Stimulated activated CD8-positive, alpha-beta memory T cell treated with anti-CD3 and anti-CD28 coated beads, Interleukin-15, amount 100 ng/mL, for 4 hours (primary cell): ENCODE measurements at places on chromosomes 6 and 20.

DNA sequence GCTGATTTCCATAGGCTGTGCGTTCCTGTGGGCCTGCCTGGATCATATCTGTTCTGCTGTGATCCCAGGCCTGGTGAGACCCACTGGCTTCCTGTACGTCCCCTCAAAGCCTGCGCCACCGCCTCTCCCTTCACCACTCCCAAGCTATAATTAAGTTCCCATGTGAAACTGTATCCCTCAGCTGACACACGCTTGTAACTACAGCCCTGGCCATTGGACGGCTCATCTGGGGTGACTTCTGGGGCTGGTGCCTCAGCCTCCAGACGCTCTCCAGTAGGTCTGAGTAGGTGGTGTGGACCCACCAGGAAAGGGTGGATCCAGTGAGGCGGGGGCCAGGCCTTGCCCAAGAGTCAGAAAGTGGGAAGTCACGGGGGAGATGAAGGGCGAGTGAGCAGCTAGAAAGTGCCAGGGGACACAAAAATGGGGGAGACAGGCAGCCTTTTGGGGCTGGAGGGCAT is 21.0 kb downstream of the PPARD start:
- DNase-seq = no peak

GRCh38 chr6:2818593-2818992 is 23.1 kb downstream of the SERPINB1 start:
- DNase-seq = no peak

- DNase-seq = no peak
Measured at GRCh38 chr6:139927236-139927635, 552.8 kb upstream of the CITED2 start.

GRCh38 chr6:136350914-136351313 is 61.3 kb upstream of the BCLAF1 start:
- DNase-seq = no peak

GRCh38 chr6:27608916-27609883 is 136.3 kb upstream of the ZNF184 start:
- no peak for DNase-seq

DNA sequence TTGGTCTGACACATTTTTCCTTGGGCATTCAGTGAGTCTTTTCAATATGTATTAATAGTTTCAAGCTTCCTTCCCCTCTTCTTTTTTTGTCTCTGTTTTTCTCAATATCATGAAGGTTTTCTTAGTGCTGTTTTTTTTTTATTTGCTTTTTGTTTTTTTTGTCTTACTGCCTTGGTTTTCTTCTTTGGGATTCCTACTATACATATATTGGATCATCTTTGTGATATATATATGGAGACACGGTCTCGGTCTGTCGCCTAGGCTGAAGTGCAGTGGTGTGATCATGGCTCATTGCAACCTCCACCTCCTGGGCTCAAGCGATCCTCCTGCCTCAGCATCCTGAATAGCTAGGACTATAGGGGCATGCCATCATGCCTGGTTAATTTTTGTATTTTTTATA is 43.8 kb downstream of the NCOA3 start:
- no peak for DNase-seq
